CD4-positive, CD25-positive, alpha-beta regulatory T cell (primary cell): ENCODE measurements at places on chromosomes 5 and 9. TPM values are rescaled to one million over a fixed set of nuclear protein-coding genes. Genes with fewer than 3 reads are reported as not detected.

Gene RIOK2
- polyA plus RNA-seq: 22.9 TPM

Gene TMEM174
- polyA plus RNA-seq: not detected

Gene MLANA
- not detected for polyA plus RNA-seq

Gene FCHO2
- 0.93 TPM for polyA plus RNA-seq

Gene C9orf153
- polyA plus RNA-seq: not detected

Gene CCDC112
- 2.7 TPM for polyA plus RNA-seq

Gene ZNF354C
- 1.1 TPM for polyA plus RNA-seq

DNA sequence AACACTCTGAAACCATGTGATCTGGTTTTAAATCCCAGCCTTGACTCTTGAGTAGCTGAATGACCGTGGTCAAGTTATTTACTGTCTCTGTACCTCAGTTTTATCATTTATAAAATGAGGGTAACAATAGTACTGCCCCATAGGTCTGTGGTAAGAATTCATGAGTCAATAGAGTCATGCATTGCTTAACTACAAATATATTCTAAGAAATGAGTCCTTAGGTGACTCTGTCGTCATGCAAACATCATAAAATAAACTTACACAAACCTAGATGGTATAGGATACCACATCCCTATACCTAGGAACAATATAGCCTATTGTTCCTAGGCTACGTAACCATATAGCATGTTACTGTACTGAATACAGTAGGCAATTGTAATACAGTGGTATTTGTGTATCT, 20.3 kb upstream of the ABCA1 start:
- DNase-seq: no peak

DNA sequence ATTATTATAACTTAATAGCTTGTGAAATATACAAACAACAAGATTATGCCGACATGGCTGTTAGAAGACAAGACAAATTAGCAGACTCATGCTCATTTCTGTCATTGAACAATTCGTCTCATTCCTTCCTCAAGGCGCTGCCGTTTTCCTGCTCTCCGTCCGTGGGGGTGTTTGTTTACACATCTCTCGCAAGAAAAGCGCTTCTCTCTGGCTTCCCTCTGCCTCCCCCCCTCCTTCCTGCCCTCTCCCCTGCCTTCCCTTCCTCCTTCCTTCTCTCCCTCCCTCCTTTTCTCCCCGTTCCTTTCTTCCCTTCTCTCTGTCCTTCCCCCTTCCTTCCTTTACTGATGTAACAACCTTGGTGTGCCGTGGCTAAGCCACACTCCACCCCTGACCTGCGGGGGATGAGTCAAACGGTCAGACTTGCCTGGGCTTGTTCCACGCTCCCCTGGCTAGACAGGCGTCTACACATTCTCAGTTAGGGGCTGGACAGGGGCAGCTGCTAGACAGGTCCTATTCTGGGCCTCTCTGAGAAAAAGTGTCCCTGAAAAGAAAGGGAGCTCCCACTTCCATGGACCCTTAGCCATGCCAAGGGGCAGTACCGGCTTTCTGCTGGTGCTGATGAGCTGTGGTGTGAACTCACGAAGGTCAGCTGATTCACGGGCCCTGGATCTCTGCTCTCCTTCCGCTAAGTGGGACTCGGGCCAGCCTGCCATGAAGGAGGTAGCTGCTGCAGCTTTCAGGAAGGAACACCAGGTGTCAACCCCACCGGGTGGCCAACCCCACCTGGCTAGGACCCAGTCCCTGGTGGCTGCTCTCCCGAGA, 32.0 kb upstream of the SPTLC1 start:
- no peak for DNase-seq

DNA sequence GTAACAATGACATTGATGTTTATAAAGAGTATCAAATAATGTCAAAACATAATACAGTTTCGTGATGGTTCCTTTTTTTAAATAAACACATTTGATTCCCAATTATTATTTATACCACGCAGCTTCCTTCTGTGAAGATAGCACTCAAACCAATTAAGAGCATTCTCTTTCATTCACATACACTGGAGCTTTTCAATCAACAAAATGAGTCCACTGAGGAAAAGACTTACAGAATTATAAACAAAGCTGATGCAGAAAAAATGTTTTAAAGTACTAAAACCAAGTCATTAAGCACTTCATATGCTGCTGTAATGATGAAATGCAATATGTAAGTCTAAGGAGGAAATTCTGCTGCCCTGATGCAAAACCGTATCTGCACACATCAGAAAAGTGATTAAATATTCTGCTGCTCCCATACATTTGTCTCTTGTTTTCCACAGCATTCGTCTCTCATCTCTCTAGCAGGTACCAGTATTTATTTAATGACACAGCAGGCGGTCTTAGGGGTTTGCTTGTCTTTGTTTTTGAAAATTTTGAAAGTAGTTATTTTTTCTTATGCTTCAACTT, 147.1 kb downstream of the CDH10 start:
- DNase-seq: no peak

DNA sequence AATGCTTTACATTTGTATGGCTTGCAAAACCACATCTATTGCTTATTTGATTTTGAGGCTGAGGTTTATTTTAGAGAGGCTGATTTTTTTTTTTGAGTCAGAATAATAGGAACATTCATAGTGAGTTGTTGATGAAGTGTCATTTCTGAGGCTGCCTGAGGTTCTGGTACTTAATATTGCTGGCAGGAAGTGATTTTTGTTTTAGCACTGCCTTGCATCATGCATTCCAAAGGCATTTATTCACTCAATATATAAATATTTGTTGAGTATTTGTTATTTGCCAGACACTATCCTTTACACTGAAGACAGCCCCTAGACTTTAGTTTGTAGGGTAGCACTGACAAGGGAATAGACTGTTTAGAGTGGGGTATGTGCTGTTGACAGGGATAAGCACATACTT, 2.7 kb downstream of the RNF20 start:
- no peak for DNase-seq

DNA sequence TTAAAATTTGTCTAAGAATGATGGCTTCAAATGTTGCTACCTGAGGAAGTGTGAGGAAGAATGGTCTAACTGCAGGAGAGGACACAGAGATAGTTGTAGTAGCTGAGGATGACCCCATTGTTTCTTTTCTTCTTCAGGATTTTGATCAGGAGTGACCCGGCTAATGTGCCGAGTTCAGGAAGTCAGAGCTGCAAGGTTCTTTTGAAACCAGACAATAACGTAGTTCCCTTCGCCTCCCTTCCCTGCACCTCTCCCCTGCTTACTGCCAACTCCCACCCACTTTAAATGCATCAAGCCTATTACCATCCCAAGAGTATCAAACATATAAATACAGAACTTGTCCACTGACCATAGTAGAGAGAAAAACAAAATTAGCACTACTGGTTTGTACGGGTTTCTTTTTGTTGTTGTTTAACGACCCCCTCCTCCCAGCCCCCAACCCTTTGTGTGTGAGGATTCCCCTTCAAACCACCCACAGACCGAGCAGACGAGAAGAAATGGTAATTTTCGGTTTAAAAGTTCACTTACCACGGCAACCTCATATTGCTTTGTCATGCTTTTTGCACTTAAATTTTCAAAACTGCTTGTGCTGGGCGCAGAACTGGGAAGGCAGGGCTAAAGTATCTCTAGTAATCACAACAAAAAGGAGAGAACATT, 23.5 kb upstream of the ELAVL2 start:
- DNase-seq: no peak

DNA sequence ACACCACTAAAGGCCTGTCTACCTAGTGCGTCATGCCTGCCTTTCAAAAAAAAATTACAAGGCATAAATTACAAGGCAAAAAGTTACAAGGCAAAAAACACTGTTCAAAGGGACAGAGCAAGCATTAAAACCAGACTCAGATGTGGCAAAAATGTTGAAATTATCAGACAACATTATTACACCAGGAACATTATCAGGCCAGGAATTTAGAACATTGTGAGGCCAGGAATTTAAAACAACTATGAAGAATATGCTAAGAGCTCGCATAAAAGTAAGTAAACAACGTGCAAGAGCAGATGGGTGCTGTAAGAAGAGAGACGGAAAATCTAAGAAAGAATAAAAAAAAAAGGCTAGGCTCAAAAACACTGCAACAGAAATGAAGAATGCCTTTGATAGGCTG, 18.2 kb upstream of the MLANA start:
- DNase-seq: no peak

GRCh38 chr9:125889112-125889475, 141.9 kb downstream of the PBX3 start:
- peak; percentile 2 for DNase-seq

DNA sequence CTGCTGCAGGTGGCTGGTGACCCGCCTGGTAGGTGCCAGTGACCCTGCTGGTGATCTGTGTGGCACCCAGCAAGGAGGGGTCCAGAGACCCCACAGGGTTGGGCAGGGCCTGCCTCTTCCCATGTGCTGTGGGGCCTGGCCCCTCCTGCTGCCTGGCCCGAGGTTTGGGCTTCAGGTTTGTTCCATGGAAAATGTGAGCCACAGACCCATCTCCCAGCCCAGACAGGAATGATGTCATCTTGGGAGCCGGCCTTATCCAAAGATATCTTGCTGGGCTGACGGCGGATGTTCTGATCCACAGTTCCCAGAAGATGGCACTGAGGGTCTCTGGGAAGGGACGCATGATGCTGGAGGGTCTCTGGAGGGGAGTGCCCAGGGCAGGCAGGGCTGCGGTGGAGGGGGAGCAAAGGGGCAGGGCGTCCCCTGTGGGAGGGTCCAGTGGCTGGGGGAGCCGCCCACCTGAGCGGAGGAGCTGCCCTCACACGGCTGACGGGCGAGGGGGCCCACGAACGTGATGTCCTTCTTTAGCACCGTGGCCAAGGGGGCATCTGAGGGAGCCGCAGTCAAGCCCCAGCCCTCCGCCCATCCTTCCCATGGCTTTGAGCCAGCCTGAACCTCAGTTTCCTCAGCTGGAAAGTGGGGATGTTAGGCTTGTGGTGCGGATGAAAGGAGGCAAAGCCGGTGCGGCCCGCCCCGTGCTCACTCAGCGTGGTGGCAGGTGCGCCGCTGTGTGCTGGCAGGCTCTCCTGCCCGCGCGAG, 68.1 kb downstream of the COL5A1 start:
- no peak for DNase-seq

GRCh38 chr5:54295651-54296276, 14.6 kb downstream of the ARL15 start:
- no peak for DNase-seq

GRCh38 chr5:108381350-108381953, 446 bp downstream of the FBXL17 start:
- DNase-seq: peak; percentile 86

DNA sequence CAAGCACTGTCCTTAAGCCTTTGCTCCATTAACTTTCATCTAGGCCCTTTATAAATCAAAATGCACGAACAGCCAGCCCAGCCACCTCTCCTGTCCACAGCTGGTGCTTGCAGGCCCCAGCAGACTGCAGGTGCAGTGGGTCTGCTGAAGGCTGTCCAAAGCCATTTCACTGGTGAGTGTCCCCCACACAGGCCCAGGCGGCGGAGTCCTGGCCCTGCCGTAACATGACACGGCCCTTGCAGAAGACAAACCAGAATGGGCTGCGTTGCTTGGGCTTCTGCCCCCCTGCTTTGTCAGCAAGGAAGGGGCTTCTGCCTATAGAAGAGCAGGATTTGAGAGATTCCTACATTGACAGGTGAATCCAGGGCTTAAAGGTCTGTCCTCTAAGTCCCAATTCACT, 188.6 kb downstream of the NR3C1 start:
- DNase-seq: no peak

GRCh38 chr9:37859043-37859442, 44.9 kb downstream of the SLC25A51 start:
- DNase-seq: peak; percentile 10

DNA sequence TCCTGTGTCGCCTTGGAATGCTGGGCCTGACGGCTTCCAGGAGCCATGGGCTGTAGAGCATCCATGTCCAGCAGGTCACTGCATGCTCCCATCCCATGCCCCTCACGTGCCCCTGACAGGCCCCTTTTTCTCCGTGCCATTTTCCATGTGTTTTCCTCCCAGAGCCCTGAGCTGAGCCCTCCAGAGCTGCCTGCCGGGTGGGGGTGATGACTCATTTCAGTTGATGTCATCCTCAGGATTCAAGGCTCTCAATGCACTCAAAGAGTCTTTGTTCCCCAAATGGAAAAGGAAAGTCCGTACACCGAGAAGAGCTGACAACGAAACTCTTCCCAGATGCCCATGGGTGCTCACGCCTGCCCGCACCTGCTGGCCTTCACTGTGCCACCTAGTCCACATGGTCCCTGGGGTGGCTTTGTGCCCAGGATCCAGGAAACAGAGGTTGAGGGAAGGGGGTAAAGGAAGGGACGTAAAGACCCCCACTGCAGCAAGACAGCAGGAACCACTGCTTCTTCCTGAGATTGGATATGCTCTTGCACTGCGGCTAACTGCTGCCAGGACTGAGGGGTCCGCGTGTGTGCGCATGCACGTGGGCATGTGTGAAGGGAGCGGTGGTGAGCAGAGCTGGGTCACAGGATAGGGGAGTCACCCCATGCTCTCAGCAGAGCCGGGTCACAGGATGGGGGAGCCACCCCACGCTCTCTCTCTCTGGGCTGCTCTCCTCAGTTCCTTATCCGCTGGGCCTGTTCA, 27.6 kb downstream of the COL15A1 start:
- no peak for DNase-seq

DNA sequence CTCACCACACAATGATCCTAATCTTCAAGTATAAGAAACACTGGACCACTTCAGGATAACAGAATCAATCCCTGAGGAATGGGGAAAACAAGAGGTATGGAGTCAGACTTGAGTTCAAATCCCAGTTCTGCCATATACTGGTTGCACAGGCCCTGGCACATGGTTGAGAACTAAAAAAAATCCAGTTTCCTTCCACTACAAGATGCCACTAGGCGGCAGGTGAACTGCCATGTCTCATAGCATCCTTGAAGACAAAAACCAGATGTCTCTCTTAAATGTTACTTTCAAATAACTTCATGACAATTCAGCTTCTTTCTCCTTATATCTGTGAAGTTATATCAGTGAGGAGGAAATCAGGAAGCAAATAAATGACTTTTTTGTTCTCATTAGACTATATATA, 11.0 kb downstream of the DEPDC1B start:
- no peak for DNase-seq

- no peak for DNase-seq
Observed at GRCh38 chr5:170161069-170161468, 55.4 kb downstream of the FOXI1 start.

DNA sequence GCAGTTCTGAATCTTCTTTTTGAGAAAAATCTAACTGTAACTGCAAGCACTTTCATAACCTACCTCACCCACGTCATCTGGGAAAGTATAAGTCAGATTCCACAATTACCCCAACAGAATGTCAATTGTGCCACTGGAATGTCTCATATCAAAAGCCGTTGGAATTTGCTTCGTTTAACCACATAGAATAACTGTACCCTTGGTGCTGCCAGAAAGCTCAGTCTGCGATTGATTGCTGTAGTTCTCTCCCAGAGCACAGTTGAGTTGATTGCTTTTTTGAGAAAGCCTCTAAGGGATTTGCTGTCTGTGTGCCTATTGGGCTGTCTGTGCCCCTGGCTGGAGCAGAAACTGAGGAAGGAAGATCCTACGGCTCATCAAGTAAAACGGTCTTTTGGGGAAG, 583.6 kb downstream of the TMEM38B start:
- DNase-seq: no peak

DNA sequence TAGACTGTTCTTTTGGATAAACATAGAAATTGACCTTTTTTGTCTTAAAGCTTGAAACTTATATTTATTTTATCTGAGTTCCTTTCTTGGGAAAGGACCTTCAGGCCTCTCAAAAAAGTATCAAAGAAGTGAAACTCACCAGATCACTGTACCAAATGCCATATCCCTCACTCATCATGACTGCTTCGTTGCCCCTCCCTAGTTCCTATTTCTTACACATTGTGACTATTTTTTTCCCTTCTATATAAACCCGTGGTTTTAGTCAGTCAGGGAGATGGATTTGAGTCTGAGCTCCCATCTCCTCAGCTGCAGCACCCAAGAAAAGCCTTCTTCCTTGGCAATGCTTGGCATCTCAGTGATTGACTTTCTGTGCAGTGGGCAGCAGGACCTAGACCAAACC, 129.4 kb downstream of the LPAR1 start:
- DNase-seq: no peak

- no peak for DNase-seq
Observed at GRCh38 chr5:6753851-6754250, 40.6 kb downstream of the TENT4A start.
